ENCODE measurements at places on chromosomes 6 and 20.

DNA sequence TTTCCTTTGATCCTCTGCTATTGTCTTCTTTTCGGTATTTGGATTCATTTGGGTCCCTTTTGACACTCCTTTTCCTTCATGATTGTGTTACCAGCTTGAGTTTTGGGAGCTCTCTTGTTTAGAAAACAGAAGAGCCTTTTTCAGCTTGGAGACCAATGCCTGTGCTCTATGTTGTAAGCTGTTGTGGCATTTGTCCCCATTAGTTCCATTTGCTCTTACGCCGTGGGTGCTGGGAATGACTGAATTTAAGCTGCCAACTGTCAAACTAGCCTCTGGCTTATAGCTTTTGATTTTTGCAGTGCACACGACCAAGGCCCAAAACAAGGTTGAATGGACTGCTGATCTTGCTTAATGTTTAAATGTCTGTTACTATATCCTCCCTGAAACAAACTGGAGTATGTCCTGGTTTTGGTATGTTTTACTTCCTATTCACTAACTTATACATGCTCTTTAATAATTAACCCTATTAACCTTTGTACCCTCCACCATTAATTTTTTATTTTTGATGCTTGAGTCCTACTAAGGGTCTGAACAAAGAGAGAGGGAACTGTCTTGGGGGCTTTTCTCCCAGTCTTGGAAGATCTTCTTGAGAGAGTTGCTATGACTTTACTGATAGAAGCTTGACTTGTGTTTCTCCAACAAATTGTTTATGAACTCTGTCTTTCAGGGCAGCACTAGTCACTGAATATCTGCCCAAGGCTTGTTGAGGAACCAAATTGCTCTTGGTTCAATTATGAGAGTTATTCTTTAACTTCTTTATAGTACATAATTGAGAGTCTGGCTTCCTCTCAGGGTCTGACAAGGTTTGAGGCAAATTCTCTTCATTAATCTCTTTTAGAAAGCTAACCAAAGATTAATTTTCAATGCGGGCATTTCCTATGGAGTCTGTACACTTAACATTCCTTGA lies 100.3 kb upstream of the SIRPG start:
- no peak for DNase-seq

- no peak for DNase-seq
Measured at GRCh38 chr6:148370176-148370575, 27.5 kb downstream of the SASH1 start.

DNA sequence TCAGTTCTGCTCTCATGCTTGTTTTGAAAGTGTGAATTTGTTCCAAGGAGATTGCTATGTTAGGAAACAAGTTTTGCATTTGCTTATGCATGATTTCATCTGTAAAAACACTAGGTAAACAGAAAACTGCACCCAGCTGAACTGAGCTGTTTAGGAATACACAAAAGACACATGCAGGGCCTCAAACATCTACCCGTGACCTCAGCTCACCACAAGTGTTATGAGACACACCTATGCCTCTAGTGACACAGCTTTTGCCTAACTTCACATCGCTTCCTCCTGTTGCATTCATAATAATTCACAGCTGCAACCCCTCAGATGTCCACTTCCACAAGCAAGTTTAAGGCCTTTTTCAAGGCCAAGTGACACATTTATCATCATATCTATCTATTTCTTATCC lies 98.0 kb upstream of the SLC24A3 start:
- DNase-seq, result no peak

DNA sequence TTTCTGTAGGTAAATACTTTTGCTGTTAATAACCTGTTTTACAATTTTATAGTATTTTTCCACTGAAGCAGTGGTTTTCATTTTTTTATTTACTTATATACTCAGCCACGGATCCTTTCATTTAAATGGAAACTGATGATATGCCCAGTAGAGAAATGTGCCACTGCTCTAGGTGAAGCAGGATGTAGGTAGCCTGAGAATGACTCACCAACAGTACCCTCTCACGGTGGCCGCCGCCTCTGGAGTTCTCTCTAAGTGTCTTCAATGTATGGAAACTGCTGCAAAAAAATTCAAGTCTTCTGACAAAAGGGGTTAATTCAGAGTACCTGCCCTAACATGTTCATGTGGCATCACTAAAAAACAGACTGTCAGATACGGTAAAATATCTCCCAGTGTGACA lies 6.4 kb downstream of the EYA4 start:
- DNase-seq, result no peak

DNA sequence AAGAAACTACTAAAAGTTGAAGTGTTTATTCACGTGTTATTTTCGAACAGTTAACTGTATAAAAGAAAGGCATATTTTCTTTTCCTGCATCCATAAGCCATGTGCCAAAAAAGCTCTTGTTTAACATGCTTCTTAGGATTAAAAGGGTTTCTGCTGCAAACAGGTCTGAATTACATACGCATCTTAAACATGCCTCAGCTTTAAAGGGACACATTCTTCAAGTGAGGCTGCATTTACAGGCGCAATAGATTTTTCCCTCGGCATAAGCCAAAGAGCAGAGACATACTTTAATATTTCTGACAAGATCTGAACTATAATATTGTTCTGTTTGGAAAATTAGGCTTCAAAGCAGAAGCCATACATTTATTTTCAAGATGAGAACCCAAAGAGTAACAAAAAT lies 39.4 kb downstream of the PDE7B start:
- DNase-seq, result no peak

- DNase-seq, result no peak
Measured at GRCh38 chr6:48048451-48049146, 62.4 kb downstream of the PTCHD4 start.

DNA sequence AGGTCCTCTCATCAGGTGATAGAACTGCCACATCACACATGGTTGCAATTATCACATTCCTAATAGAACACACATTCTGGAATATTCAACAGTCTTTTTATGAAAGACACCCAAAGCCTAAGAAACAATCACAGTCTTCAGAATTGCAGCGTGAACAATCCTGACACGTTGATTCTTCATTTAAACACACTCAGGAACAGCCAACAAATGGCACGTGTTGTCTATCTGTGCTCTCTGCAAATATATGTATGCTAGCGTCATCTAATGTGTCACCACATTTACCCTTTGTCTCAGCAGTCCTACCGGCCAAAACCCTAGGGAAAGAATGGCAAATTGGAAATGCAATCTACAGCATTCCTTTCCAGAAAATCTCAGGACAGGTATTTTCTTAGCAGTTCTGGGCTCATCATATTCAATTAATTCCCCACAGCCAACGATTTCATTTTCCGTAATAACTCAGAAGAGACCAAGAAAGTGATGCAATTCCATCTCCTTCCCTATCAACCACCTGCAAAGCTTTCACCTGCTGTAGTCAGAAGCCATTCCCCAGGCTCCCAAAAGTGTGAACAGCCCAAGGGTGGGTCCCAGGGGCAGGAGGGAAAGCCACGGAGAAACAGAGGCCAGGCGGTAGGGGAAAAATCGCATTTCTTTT lies 280.3 kb upstream of the JARID2 start:
- no peak for DNase-seq

- DNase-seq, result no peak
Measured at GRCh38 chr6:46305236-46305635, 134.5 kb upstream of the ENPP5 start.

DNA sequence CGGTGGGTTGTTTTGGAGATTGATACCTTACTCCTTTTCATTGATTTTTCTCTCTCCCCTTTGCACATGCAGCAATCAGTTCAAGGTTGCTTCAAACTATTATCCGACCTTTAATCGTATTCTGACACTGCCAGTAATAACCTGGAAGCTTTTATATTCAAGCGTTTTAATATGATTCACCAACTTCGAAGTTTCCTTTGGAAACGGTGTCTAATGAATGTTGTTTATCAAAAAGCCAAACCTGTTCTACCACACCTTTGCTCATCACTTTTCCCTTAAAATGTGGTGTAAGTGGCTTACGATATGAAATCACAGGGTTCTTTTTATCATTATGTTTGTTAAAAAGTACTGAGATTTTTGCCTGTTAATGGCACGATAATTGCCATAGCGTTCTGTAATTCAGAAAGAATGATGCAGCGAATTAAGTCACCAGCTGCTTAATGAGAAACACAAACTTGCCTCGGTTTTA lies 660 bp downstream of the STXBP5 start:
- DNase-seq, result no peak

DNA sequence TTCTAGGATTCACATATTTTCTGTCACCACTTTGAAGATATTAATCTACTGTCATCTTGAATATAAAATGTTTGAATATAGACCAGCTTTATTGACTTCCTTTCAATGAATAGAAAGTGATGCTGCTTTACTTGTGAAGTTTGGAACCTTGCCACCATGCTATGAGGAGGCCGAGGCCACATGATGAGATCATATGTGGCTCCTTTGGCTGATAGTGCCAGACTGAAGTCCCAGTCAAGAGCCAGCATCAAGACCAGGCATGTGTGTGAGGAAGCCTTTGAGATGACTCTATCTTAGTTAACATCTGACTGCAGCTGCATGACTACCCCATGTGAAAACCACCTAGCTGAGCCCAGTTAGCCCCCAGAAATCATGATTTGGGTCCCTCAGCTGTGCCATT lies 169.5 kb downstream of the OTOR start:
- DNase-seq, result no peak

GRCh38 chr6:52389626-52390360 lies 27.8 kb downstream of the PAQR8 start:
- no peak for DNase-seq

DNA sequence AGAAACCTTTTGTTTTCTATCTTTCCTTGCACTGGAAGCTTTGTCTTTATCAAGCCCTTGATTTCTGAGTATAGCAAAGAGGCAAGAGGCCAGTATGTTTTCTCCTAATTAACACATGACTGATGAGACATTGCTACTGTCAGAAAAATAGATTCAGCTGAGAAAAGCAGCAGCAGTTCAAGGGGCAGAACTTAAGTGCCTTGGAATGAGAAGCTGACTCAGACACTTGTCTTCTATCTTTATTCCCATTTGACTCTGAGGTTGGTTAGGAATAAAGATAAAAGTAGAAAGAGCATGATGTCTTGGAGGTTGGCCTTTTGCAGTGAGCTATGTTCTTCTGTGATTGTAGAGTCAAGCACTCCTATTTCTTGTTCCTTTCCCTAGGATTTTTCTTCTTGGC lies 79.1 kb upstream of the MAN1A1 start:
- DNase-seq, result no peak

DNA sequence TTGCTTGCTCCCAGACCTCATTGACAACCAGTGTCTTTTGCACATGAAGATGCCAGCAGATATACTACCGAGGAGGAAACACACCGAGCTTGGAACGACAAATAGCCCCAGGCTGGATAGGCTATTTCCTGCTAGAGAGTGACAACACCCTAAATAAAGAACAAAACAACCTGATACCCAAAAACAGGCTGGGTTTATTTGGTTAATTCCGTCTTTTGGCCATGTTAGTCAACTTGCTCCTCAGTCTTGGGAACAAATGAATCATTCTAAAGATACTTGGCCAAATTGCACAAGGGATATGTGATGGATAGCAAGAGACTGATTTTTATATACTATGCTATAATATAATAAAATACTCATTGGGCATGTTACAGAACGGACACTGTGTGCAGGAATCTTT lies 11.5 kb upstream of the MUC22 start:
- no peak for DNase-seq

DNA sequence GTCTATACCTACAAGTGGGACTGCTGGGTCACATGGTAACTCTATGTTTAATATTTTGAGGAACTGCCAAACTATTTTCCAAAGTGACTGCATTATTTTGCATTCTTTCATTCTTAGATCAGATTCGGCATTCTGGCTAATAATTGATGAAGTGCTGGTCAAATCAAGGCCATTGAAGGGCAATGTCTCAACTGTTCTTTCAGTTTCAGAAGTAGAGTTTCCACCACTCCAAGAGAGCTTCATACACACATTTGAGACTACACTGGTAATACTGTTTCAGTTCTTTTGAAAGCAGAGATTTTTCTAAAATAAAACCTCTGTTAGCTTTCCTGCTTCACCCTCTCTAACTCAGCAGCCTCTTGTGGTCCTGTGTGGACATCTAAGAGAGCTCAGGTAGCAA lies 154.5 kb downstream of the CFAP61 start:
- no peak for DNase-seq

DNA sequence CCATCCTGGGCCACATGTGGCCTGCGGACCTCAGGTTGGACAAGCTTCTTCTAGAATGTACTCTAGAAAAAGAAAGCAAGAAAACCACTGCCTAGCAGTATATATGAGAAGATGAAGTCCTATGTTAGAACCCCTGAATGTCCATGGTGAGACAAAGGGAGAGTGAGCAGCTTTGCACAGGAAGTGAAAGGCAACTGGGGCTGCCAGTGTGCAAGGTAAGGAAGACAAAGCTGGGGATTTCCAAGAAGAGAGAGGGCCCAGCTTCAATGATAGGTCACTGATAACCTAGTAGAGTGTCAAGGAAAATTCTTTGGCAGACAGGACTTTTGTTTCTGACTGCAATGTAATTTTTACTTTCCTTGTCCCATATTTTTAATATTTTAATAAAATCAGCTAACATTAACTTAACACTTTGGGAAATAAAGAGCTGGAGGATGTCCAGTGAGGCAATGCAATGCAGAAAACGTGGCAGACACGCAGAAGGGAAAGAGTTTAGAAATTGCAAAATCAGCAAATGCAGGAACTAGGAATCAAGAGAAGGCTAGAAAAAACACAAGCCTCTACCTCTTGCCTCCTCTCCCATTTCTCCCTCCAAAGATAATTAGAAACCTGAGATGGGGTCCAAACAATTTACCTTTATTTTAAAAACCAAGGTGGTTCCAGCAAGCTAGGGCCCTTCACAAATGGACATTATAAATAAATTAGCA lies 47.4 kb downstream of the CYP39A1 start:
- DNase-seq, result no peak

- DNase-seq, result no peak
Measured at GRCh38 chr20:47319517-47320252, 36.8 kb downstream of the ZMYND8 start.

- DNase-seq, result no peak
Measured at GRCh38 chr6:22940581-22941290, 371.4 kb downstream of the HDGFL1 start.

- no peak for DNase-seq
Measured at GRCh38 chr6:87944541-87944954, 103.1 kb upstream of the SPACA1 start.
